ENCODE measurements at places on chromosomes 2 and 18.

DNA sequence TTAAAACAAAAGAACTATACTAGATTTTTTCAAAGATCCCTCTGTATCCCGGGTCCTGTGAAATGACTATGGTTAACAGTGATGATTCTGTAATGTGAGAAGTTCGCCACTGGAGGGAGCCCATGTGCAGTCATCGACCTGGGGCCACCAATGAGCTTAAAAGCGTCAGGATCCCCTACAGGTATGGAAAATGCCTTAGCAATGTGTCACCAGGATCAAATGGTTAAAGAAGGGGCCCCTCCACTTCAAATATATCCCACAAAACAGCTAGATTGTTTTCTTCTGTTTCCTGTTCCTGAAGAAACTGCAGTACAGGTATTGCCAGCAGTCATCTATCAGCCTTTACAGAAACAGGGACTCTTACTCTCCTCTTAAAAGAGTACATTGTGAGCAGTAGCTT, 15.3 kb downstream of the CHRNA1 start:
- no peak for DNase-seq

GRCh38 chr2:95043300-95044093, 18.0 kb downstream of the MAL start:
- DNase-seq: no peak

DNA sequence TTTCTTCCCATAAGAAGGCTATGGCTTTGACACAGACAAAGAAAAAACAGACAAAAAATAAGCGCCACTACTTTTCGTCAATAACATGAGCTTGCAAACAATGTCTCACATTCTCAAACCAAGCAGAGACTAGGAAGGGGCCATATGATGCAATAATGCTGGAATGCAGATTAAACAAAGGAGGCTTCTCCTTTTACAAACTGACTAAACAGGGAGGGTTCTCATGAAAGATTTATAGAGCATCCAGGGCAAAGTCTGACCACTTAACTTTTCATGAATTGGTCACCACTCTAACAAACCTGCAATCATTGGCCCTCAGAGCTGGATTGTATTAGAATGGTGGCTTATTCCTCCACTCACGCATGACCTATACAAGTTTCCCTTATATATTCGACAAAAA, 663.3 kb upstream of the CHAC2 start:
- no peak for DNase-seq

DNA sequence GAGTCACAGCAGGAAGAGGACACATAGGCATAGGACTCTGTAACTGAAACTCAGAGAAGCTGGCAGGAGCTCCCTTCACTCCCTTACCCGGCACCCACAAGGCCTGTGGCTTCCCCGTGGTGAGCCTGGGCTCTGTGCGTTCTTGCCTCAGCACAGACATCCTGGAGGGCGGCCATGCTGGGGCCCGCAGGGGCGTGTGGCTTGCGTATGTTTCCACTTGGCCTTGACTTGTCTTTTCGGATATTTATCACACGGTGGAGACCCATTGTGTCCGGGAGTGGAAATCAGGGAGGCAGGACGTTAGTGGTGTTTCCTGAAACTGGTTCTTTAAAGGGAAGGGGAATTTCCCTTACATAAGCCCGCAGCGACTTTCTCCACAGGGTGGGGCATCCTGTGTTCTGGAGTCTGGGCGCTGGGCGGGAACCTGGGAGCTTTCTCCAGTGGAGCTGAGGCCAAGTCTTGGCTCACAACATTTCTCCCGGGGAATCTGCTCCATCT, 49.9 kb upstream of the EML6 start:
- DNase-seq: no peak

GRCh38 chr18:2212598-2213205, 358.6 kb downstream of the METTL4 start:
- DNase-seq: no peak

- DNase-seq: no peak
Observed at GRCh38 chr2:60526623-60527022, 26.8 kb downstream of the BCL11A start.

GRCh38 chr2:105473011-105473410, 74.2 kb upstream of the FHL2 start:
- no peak for DNase-seq

DNA sequence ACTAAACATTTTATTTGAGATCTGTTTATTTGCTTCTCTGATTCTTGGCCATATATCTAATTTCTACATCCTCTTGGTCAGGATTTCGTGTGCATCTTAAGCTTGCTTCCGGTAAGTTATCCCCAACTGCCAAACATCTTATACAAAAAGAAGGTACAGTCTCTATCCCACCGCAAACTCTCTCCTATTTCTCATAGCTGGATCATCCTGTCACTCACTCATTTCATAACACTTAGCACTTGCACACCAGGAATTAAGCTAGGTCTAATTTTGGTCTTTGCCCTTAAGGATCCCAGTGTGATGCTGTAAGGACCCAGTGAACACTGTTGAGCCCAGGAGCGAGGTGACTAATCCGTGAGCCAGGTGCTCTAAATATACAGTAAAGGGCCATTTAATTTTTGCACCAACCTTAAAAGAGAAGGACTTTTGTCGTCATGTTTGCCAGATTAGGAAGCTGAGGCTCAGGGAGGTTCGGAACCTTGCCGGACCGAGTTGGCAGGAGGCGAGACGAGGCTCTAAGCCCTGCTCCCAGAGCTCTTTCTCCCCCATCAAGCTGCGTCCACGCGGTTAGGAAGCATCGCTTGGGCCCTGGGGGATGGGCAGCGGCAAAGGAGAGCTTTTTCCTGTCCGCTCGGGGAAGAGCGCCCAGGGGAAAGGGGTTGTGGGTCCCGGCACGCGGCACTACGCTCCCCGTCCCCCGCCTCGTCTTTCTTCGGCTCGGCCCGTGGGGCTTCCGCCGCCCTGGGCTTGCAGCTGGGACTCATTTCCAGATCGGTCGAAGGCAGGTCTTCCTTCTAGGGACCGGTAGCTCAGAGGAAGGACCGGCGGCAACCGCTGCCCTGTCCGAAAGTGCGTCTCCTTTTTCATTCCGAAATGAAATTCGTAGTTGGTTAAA, 4.1 kb upstream of the ITPRIPL1 start:
- DNase-seq: no peak

- DNase-seq: no peak
Observed at GRCh38 chr2:746697-747096, 69.5 kb upstream of the TMEM18 start.

GRCh38 chr2:223586261-223586660, 15.9 kb downstream of the SCG2 start:
- DNase-seq: no peak

DNA sequence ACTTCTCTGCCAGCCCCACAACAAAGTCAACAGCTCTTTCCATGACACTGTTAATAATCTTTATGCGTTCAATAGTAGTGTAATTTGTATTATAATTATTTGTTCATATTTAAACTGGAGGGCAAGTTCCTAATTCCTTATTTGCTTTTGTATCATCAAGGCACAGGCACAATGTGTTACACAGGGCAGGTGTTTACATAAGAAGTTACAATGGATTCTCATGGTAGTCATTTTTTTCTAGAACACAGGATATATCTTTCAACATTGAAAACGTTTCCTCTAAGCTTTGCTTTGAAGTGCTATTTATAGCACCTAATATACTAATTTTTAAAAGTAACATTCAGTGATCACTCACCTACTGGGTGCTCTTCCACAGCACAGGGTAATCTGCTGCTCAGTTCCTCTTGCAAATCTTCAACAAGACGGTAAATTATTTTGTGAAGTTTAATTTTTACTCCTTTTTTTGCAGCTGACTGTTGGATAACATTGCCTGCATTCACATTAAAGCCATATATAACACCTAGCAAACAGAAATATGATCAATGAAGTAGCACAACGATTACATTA, 7.3 kb downstream of the RPS27A start:
- no peak for DNase-seq

DNA sequence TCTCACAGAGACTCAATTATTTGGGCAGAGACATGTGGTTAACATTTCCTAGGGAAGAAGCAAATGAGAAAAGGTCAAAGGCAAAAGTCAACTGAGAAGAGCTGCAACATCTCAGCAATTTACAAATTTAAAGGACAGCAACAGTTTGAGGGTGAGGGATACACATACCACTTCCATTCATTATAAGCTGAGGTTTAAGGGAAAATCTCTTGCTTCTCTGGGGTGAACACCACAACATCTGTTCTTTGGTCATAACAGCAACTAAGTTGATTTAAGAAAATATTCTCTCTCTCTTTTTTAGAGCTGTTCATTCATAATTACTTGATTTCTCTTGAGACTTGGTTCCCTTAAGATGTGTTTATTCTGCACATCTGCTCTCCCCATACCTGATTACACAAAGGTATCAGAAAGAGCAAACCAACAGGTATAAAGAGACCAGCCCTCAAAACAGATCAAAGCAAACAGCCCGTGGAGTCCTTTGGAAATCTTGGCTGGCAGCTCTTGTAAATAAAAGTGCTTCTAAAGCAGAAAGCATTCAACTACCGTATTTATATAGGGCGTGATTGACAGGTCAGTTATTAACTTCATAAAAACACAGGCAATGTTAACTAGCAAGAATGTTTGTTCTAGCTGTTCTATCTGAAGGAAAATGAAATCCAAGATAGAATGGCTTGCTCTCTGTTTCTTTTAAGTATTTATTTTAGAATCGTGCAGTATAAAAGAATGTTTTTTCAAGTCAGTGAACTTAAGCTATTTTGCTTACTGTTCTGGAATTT, 132.8 kb downstream of the THADA start:
- DNase-seq: peak; percentile 64

GRCh38 chr2:70085711-70086277, 1.5 kb upstream of the PCBP1 start:
- DNase-seq: no peak

- no peak for DNase-seq
Observed at GRCh38 chr18:64981915-64982314, 768.9 kb upstream of the CDH7 start.

DNA sequence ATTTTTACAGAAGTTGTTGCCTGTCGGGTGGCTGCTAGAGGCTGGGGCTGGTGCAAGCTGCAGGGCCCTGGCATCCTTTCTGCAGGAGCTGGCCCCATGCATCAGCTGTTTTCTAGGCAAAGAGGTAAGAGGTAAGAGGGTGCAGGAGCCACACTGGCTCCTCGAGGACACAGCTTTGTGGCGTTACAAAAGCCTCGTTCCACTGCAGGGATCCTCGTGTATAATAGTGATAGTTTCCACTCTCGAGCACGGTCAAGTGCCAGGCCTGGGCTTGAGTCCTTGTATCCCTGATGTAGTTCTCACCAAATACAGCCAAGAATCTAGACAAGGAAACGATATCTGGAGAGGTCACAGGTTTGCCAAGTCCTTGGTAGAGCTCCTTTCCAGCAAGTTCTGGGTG, 33.2 kb upstream of the FHOD3 start:
- DNase-seq: no peak

DNA sequence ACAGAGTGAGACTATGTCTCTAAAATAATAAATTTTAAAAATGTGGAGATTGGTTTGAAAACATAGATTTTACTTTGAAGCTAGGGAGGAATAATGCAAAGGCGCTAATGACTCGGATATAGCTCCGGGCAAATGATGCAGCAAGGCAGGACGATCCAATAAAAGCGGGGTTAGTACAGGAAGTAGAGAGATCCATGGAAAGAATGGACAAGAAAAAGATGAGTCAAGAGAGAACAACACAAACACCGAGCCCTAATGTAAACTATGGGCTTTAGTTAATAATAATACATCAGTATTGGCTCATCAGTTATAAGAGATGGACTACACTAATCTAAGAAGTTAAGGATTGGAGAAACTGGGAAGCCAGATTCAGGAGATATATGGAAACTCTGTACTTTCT, 74.5 kb downstream of the QPCT start:
- no peak for DNase-seq

- no peak for DNase-seq
Observed at GRCh38 chr2:239209783-239210182, 191.0 kb downstream of the HDAC4 start.

DNA sequence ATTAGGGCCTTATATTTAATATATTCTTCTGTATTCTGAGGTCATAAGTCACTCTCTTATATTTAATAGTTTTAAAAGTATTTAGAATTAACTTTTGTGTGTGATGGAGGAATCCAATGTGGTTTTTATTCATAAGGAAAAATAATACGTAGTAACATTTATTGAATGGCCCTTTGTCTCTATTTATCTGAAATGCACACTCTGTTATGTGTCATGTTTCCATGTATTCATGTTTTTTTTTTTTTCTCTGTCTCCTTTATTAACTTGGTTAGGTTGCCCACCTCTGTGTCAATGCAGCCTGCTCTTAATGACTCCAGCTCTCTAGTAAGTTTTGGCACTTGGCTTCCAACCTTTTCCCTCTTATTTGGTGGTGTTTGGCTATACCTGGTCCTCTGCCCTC, 33.8 kb downstream of the RNF144A start:
- DNase-seq: no peak

DNA sequence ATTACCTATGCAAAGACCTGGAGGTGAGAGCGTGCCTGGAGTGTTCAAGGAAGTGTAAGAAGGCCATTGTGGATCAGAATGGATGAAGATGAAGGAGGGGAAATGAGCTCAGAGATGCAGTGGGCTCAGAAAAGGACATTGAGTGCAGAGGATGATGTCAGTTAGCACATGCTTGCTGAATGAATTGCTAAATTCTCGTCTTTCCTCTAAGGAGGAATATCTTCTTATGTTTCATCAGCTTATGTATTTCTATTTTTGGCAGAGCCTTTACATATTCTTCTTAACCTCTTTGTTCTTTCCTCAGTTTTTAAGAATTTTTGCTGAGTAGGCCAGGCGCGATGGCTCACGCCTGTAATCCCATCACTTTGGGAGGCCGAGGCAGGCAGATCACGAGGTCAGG, 30.9 kb downstream of the FAM171B start:
- DNase-seq: no peak

DNA sequence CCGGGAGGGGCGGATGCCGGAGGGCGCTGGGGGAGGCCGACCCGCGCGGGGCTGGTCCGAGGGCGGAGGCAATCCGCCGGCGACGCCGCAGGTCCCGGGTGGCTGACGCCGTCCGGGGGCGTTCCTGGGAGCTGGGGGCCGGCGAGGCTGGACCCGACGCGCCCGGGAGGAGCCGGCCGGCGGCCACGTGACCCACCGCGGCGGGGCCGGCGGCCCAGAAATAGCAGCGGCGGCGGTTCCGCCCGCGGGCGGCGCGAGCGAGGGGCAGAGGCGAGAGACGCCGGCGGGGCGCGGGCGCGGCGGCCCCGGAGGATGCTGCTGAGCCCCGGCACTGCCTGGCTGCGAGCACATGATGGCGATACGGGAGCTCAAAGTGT, at the start of gene RAB31:
Gene RAB31 (plus strand): TSS at position 245 of the 377 bp plus-strand sequence. CDS start 105 bp downstream, at position 350.
- no peak for DNase-seq

DNA sequence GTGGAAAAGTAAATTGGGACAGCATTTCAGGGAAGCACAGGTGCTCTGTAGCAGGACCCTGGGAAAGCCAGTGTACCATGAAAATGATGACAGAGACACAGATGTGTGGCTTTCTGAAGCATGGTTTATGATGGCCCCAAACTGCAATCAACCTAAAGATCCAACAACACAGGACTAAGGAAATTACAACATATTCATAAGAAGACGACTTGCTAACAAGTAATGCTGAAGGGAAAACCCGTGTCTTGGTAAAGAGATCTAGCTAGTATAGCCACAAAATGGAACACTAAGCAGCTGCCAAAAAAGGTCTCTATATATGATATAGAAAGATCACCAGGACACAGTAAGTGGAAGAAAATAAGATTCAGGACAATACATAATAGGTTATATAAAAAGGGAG, 53.2 kb downstream of the UXS1 start:
- DNase-seq: no peak

GRCh38 chr2:5609201-5609600, 83.0 kb upstream of the SOX11 start:
- no peak for DNase-seq
